ENCODE measurements at places on chromosomes 2 and 18.
A peak's percentile ranks its signal among the peaks of the same experiment; 100 is the strongest.

DNA sequence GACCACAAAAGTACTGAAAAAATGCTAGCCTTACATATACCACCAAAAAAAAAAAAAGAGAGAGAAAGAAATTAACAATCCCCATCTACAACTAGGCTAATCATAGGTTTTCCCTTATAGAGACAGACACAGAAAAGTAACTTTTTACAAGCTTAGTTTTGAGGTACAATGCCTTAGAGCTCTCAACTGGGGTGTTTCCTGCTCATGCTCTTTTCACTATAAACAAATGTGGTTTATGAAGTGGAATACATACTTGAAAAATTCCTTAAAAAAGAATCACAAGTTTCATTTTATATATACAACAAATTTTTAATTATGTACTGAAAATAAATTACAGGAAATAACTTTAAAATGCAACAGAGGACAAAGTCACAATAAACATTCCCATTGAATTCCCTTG, 82.5 kb downstream of the ATL2 start:
- no peak for DNase-seq

- no peak for DNase-seq
Observed at GRCh38 chr2:50449306-50449705, 582.6 kb downstream of the NRXN1 start.

- no peak for DNase-seq
Observed at GRCh38 chr2:189848276-189848675, 64.0 kb downstream of the PMS1 start.

DNA sequence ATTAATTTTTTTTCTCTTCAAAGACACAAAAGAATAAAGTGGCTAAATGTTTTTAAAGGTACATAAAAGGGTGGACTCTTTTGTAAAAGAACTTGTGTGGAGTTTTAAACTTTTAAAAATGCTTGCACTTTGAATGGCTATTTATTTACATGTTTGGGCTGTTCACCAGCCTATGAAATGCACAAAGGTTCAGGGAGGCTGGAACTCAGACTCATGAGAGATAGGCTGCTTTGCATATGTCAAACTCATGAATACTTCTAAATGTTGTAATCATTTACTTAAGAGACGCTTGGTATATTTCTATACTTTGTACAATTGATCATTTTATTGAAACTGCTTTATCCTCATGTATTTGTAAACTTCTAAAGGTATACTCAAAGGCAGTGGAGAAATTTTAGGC, 79.9 kb downstream of the ZEB2 start:
- DNase-seq: no peak

DNA sequence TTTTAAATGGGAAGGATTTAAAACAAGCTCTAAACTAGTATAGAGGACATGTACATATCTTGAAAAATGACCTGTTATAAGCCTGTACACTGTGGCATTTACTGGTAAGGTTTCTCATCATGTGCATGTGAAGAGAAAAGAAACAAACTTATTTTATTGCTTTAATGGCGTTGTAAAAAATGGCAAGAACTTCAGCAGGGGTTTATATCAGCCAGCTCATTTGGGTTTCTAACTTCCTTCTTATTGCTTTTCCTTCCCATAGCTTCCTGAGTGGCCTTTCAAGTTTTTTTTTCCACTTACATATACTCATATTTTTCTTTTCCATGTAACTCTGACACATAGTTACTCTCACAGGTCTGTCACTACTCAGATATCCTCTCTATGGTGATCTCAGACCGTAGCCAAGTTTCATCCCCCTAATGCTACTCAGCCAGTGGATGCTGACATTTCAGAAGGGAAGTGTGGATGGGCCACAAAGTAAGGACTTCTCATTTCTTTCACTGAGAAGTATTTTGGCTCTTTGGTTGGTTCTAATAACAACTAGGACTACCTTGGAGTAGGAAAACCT, 198.2 kb downstream of the PARD3B start:
- DNase-seq: no peak

GRCh38 chr2:172834881-172835280, 99.2 kb downstream of the RAPGEF4 start:
- no peak for DNase-seq

DNA sequence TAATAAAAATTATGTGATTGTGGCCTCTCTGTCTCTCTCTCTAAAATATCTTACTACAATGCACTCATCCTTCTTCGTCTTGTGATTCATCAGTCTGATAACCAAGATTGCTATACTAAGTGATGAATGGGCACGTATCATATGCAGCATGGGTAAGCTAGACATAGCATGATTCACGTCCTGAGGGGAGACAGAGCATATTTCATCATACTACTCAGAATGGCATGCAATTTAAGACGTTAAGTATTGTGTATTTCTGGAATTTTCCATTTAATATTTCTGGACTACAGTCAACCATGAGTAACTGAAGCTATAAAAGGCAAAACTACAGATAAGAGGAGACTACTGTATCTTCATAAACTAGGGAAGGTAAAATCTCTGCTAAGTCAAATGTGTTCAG, 97.0 kb upstream of the CD226 start:
- no peak for DNase-seq

GRCh38 chr2:228037915-228038314, 143.6 kb downstream of the SPHKAP start:
- DNase-seq: no peak

GRCh38 chr2:62568983-62569837, 63.2 kb upstream of the TMEM17 start:
- no peak for DNase-seq

- no peak for DNase-seq
Observed at GRCh38 chr2:13050764-13051163, 334.0 kb downstream of the TRIB2 start.

DNA sequence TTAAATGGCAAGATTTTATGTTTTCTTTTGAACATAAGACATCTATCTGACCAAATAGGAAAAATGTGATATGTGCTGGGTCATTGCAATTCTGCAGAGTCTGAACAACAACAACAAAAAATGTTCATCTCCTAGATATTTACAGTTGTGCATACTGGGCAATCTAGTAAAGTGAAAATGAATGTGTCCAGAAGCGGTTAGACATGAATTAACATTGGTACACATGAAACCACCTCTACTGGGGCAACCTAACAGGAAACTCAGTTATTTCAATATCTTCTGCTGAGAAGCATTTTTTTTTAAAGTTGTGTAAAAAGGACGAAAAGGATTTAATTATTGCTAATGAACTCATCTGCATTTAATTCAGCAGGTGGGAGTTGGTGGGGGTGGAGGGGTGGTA, 76.9 kb downstream of the DHRS9 start:
- DNase-seq: no peak

DNA sequence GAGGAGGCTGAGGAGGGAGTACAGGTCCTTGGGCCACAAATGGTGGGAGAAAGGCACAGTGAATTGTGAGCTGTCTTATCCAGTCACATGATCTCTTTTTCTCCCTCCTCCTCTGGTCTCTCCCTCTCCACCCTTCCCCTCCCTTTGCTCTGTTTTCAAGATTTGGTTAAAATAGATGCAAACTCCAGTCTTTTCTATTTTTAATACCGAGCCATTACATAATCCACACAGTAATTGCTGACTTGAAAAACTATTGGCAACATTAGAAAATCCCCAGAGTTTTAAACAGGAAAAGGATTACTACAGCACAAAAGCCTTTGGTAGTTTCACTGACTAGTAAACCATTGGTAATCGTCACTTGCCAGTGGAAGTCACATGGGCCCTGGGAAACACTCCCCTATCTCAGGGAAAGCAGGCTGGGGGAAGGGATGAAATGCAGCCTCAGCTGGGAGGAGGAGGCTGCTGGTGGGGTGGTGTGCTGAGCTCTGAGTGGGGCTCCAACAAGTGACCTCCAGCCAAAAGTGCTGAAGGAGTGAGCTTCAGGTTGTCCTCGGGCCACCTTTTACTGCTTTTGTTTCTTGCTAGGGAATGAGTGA, 57.4 kb upstream of the PCBP1 start:
- DNase-seq: peak; percentile 65

GRCh38 chr2:25177211-25177611, 8.8 kb upstream of the POMC start:
- DNase-seq: no peak

DNA sequence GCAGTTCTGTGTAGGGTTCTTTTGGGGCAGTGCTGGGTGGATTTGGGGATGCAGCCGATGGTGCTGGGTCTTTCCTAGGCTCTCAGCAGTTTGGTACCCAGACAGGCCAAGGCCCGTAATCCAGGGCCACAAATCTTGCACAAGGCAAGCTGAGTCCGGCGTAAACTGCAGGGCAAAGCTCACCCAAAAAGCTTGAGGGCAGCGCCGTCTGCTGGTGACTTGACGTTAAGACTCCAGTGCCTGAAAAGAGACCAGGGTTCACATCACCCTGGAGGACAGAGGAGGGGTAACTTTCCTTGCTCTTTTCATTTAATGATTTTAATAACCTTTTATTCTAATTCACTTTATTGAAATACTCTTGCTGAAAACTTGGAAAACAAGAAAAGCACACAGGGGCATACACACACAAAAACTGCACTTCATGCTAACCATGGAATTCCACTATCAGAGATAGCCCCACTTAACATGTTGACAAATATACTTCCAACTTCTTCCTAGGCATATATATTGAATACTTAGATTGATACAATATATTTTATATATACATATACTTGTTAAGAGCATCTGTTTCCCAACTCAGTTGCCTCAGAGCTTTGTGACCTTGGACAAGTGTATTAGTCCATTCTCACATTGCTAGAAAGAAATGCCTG, 38.9 kb downstream of the CNGA3 start:
- DNase-seq: peak; percentile 66

GRCh38 chr2:161576421-161576820, 47.8 kb upstream of the SLC4A10 start:
- DNase-seq: no peak

- DNase-seq: no peak
Observed at GRCh38 chr18:71011389-71011788, 722.5 kb downstream of the SOCS6 start.

DNA sequence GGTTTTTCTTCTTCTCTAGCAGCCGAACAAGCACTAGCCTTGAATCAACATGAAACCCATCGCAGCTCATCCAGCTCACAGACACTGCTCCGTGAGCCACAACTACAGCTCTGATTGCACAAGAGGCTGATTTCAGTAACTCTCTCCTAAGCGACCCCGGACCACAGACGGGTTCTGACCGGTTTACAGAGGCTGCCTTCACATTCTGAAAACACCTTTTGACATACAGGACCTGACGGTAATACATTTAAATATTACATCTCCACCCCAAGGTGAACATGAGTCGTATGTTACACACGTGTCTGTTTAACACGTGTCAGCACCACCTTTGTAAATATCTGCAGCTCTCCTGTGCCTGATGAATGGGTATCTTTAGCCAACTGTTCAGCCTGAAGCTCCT, 120.7 kb downstream of the TMEM18 start:
- no peak for DNase-seq

GRCh38 chr2:227617316-227618230, at the start of gene SCYGR4:
TSS of gene SCYGR4 (plus strand) at chr2:227617498. CDS start at chr2:227617498, 0 bp downstream.
- DNase-seq: no peak

GRCh38 chr2:207046724-207047123, 107.4 kb downstream of the CPO start:
- no peak for DNase-seq

DNA sequence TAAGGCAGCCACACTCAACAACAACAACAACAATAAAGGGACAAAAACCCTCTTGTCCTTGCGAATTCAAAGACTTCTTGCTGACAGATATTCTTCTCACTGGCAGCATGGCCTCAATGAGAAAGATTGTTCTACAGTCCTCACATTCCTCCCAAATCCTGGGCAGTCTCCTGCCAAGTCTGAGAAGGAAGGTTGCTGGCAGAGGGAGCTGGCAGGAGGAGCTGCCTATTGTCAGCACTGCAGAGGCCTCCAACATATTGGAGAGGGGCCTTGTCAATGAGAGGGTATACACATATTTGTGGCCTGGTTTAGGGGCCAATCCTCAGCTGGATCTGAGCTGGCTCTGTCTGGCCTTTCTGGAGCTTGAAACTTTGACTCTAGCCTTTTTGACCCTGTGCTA, 63.5 kb downstream of the LAMA3 start:
- DNase-seq: peak; percentile 70

- DNase-seq: no peak
Observed at GRCh38 chr2:203900253-203900652, 32.7 kb downstream of the CTLA4 start.

GRCh38 chr2:20444993-20445910, 1.6 kb upstream of the RHOB start:
- DNase-seq: no peak

DNA sequence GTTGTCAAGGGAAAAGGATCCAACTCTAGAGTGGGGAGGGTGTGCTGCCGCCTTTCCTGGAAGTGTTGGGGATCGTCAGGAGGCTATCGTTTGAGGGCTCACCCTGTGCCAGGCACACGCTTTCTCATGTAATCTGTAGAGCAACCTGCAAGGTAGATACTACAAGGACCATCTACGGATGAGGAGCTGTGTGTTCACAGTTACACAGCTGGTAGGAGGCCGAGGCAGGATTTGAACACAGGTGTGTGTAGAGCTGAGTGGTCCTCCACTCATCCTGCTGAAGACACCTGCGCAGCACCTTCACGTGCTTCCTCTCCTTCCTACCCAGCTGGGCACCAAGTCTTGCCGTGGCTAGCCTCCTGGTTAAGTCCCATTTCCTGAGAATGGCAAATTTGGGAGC, 68.3 kb downstream of the MARCO start:
- no peak for DNase-seq

DNA sequence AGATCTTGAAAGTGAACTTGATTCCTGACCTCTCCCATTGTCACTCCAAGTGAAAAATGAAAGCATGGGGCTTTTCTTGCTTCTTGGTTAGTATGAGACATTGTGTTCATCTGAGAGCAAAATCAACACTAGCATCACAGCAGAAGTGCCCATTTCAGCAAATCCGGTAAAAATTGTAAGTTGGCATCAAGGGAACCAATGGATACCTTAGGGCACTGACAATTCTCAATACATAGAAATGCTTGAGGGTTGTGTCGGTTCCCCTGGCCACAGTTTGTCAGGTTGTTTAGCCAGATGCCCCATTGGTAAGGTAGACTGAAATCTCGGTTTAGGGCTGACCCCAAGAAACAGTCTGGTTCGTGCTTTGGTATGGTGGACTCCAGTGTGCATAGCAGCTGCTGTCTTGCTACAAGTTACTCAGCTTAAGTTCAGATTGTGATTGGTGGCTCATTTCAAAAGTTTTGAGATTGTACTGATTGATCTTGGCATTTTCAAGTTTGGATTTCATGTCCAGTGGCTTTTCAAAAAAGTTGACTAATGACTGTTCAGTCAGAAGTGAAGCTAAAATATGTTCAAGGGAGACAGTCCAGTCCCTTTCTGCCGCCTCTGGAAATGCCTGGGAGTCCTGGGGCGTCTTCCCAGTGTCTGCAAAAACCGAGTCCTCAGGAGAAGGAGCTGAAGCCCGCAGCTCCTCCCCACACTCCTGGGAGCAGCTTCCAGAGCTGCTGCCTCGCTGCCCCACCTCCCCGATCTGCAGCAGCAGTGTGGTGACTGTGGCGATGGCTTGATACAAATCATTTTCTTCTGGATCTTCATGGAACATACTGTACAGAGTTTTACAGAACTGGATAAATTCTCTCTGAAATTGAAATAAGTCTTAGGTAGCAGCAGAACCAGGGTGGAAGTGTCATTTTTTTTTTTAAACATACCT, 5.6 kb downstream of the RPL31 start:
- DNase-seq: no peak
